GM12878 (cell line): ENCODE measurements at places on chromosomes 1 and 21. TPM values are rescaled to one million over a fixed set of nuclear protein-coding genes. Genes with fewer than 3 reads are reported as not detected.

DNA sequence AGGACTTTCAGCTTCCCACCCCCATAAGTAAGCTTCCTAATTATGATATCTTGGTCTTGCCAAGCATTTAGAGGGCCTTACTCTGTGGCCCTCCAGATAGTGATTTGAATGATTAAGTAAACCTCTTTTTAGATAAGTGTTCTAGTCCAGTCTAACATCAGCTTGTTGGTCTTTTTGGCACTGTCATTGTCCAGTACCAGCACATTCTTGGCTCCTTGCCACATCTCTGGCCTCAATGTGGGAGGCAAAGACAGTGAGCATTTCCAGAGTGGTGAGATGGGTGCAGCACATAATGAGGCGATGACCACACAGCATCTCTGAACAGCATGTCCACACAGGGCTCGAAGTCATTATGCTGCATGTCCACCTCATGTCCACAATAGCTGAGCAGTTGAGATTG, 6.1 kb downstream of the CAPZA1 start:
- peaks cover 7% of the 10 kb centered on the region; the same call in 1 of the 2 replicates for H3K4me1 ChIP-seq
- H3K27me3 ChIP-seq = no peaks in the 10 kb centered on the region
- H3K27ac ChIP-seq = no peak overlapping the region; the same call in 1 of the 2 replicates
- no peak for DNase-seq

The C1orf116 gene
- total RNA-seq = 0.03 and 0.08 TPM in 2 replicates

DNA sequence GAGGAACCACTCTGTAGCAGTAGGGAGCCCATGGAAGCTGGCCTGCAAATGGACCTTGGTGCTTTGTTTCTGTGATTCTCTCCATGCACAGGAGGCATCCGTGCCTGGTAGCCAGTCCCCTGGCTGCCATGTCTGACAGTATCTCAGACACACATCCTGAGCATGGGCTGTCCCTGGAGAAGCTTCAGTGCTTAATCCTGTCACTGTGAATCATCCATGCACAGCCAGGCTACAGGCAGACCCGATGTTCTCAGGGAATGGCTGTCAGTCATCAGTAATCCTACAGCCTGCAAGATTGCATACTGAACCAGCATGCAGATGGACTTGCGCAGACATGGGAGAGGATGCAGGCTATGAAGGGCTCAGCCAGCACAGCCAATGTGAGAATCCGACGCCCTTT, 606.3 kb upstream of the PLXNA2 start:
- no peak overlapping the region for H3K4me3 ChIP-seq
- no peak overlapping the region for H3K27ac ChIP-seq
- no peaks in the 10 kb centered on the region for H3K36me3 ChIP-seq

- H3K36me3 ChIP-seq = no peaks in the 10 kb centered on the region
- DNase-seq = no peak
- H3K4me3 ChIP-seq = no peak overlapping the region
- H3K4me1 ChIP-seq = no peaks in the 10 kb centered on the region
Measured at GRCh38 chr1:18200136-18200717, 92.6 kb downstream of the IGSF21 start.

The RNF207 gene
- 23.2 and 27.0 TPM in 2 replicates for total RNA-seq

The KCNQ4 gene
- 0.18 and 0.21 TPM in 2 replicates for total RNA-seq

The AQP10 gene
- total RNA-seq = not detected in 2 replicates

DNA sequence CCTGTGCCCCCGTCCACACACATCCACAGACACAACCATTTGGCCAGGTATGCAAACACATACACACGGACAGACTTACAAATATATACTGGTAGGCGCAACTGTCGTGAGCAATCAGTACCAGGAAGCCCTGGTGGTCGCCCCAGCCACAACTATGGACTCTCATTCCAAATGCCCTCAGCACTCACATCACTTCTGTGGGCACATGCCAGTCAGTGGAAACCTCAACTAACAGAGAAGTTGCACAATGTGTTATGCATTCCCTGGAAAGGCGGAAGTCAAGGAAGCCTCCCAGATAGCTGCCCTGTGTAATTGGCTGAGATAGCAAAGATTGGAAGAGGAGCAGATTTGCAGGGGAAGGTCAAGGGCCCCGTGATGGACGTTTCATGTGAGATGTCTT, 1.4 kb upstream of the HEYL start:
- no peak overlapping the region for H3K27ac ChIP-seq
- DNase-seq = no peak
- H3K27me3 ChIP-seq = peaks cover 2% of the 10 kb centered on the region; the same call in 1 of the 2 replicates
- no peaks in the 10 kb centered on the region for H3K36me3 ChIP-seq
- H3K4me1 ChIP-seq = no peaks in the 10 kb centered on the region

- no peaks in the 10 kb centered on the region for H3K36me3 ChIP-seq
- H3K27me3 ChIP-seq = no peaks in the 10 kb centered on the region
- H3K4me1 ChIP-seq = no peaks in the 10 kb centered on the region
- H3K27ac ChIP-seq = no peak overlapping the region
- DNase-seq = no peak
- H3K4me3 ChIP-seq = no peak overlapping the region
Measured at GRCh38 chr1:222040955-222041354, 299.1 kb upstream of the DUSP10 start.

DNA sequence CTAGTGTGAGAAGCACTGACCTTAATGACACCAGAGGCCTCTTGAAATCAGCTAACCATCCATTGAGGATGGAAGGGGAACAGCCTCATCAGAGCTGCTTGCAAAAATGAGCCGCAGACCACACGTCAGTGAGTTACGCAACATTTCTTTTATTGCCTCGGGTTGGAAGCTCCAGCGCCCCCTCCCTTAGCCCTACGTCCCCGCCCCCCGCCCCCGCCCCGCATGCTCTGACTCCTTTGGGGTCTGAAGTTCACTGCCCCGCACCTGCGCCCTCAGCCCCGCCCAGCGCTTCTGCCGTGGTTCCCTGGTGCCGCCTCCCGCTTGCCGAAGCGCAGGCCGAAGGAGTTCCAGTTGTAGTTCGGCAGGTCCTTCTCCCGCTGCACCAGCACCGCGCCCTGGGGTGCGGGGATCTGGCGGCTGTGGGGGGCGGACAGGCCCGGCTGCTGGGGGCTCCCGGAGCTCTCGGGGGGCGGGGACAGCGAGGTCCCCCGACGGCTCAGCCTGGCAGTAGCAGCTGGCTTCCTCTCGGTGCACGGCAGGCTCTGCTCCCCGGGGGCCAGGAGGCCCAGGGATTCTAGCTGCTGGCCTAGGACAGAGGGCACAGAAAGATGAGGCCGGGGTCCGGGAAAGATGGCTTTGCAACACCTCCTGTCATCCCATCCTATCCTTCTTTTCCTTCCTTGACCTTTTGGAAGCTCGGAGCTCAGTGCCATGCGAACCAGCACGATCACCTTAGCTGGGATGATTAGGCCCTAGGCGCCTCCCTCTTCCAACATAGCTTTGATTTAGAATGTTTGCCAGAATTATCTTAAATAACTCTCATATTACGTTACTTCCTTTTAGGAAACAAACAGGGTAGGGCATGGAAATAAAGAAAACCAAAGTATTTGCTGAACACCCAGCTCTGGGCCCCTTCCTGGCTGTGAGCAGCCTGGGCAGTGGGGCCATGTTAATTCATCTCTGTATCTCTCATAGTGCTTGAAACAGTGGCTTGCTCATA, 5.8 kb downstream of the KISS1 start:
- H3K4me1 ChIP-seq = no peaks in the 10 kb centered on the region
- H3K4me3 ChIP-seq = no peak overlapping the region
- H3K36me3 ChIP-seq = no peaks in the 10 kb centered on the region

The C1orf185 gene
- total RNA-seq = not detected in 2 replicates

DNA sequence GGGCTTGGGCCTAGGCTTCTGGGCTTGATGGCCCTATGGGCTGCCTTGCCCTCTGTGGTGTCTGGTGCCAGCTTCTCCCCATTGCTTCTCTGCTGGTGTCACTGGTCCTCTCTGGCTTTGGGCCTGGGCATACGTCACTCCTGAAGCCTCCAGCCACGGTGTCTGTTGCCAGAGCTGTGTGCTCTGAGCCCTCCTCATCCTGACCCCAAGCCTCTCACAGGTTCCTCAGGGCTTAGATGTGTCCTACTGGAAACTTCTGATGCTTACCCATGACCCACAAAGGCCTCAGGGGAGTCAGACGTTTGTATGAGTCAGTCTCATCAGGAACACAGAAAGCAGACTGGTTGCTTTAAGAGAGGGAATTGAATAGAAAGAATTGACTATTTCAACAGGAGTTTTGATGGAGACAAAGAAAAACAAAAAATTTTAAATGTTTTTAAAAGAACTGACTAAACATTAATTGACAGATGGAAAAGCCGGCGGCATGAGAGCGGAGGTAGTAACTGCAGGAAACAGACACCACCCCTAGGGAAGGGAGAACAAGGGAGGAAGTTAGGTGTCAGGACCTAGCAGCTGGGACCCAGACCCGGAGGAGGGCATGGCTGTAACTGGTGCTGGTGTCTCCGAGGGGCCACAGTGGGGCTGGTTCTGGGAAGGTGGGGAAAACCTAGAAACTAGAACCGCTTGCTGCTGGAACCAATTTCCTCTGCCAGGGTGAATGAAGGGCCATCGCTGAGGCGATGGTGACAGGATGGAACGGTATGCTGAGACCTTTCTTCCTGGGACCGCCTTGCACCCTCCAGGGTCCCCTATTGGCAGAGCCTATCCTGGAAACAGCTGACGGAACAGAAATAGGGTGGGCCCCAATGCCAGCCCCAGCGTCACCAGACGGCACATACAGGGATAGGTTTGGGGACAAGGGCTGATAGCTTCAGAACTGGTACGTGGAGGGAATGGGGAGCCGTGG, 40.0 kb upstream of the CITED4 start:
- no peak overlapping the region for H3K27ac ChIP-seq
- H3K4me3 ChIP-seq = no peak overlapping the region
- no peaks in the 10 kb centered on the region for H3K27me3 ChIP-seq
- peaks cover 4% of the 10 kb centered on the region; the same call in 1 of the 2 replicates for H3K4me1 ChIP-seq
